ENCODE measurements at places on chromosomes 5 and 9.

- no peak for DNase-seq
Observed at GRCh38 chr5:39696672-39697398, 272.1 kb upstream of the DAB2 start.

DNA sequence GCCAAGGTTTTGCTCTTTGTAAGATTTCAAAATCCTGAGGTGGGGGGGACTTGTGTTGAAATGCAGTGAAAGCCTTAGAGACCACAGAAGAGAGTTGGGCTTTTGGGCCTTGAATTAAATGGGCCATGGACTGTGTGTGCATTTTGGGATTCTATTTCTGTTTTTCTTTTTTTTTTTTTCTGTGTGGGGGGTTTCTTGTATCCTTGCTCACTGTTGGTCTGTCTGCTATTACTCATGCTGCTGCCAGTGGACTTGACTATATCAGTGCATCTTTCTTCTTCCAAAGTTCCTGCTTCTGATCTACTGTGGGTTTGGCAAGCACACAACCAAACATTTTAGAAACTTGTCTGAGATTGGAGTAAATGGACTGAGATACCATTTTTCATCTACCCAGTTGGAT, 344.9 kb downstream of the ARL15 start:
- DNase-seq = peak; percentile 74

DNA sequence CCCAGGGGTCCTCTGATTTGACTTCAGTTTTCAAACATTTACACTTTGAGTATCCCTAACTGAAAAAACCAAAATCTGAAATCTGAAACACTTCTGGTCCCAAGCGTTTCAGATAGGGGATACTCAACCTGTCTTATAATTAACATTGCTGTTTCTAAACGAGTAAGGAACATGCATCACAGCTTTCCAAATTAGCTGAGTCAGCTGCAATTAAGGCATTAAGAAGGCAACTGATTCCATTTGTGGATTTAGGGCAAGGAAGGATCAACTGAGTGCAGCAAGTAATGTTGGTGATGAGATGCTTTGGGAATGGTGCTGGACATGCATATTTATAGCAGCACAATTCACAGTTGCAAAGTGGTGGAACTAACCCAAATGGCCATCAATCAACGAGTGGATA, 168.6 kb downstream of the ACER2 start:
- DNase-seq = no peak

GRCh38 chr9:120308495-120308894, 271.5 kb downstream of the CDK5RAP2 start:
- DNase-seq = no peak

DNA sequence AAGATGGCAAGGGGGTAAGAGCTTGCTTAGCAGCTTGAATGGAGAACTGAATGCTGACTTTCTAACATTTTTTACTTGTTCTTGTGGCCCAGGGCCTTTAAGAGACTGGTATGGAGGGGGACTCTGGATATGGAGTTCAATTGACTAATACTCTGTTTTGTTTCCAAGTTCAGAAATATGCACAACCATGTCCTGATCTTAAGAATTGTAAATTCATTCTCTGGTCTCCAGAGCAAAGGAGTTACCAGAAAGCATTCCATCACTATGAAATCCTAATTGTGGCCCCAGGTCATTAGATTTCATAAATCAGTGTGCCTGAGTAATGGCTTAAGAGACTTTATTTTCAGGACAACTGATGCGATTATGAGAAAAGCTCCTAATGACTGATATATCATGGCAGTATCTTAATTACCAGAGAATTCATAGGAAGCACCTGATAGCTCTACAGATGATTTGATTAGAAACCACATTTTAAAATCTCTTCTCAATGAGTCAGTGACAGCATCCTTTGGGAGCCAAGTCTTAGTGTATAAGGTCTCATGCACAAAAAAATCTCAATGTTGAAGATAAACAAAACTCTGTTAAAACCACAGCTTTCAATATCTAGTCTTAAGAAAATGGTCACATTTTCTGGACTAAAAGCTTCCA, 613.6 kb upstream of the KLF4 start:
- DNase-seq = peak; percentile 11

DNA sequence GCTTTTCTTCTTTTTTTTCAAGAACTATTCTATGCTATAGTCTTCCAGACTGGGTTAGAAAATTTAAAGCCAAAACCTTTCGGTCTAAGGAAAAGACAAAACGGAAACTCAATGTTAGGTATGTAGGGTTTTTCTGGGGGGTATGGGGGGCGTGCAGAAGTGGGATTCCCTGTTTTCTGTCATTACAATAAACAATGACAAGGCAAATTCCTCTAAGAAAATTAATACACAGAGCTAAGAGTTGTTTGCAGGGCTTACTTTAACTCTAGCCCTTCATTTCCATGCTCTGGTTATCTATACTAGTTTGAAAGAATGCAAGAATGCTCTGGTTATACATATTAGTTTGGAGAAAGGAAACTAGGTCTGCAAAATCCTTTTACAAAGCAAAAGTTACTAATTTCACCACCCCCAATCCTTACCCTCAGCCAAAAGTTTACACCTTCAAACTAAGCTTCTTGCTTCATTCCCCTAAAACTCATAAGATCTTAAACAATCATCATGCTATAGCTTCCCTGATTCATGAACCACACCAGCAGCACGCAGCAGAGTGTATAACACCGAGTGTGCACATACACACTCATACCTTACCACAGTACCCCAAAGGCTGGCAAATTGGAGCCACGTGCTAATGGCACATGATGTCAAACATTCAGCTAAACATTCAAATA, 89.1 kb upstream of the NR5A1 start:
- DNase-seq = no peak

DNA sequence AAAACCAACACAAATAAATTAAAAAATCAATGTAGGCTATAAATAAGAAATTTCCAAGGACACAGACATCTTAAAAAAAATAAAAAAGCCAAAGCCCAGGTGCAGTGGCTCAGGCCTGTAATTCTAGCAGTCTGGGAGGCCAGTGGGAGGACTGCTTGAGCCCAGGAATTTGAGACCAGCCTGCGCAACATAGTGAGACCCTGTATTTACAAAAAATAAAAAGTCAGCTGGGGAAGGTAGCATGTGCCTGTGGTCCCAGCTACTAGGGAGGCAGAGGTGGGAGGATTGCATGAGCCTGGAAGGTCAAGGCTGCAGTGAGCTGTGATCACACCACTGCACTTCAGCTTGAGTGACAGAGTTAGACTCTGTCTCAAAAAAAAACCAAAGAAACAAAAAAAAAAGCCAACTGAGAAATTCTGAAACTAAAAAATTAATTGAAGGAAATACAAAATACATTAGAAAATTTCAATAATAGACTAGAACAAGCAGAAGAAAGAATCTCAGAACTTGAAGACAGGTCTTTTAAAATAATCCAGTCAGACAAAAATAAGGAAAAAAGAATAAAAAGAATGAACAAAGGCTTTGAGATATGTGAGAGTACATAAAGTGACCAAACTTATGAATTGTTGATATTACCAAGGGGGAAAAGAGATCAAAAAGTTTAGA, 149.5 kb upstream of the PANK3 start:
- DNase-seq = no peak

- no peak for DNase-seq
Observed at GRCh38 chr5:167819406-167819805, 472.0 kb upstream of the WWC1 start.

DNA sequence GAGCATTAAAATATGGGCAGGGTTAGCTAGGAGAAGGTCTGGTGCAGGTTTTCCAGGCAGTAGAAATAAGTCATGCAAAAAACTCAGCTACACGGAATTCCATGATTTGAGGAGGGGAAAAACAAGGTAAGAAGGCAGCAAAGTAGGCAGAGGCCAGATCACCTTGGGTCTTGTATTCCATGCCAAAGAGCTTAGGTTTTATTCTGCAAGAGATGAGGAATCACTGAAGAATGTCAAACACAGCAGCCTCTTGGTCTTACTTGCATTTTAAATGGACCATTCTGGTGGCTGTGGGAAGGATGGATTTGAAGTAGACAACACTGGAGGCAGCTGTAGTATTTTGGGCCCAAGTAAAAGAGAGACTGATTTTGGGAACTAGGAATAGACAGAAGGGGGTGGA, 8.6 kb downstream of the TRPM3 start:
- DNase-seq = no peak

DNA sequence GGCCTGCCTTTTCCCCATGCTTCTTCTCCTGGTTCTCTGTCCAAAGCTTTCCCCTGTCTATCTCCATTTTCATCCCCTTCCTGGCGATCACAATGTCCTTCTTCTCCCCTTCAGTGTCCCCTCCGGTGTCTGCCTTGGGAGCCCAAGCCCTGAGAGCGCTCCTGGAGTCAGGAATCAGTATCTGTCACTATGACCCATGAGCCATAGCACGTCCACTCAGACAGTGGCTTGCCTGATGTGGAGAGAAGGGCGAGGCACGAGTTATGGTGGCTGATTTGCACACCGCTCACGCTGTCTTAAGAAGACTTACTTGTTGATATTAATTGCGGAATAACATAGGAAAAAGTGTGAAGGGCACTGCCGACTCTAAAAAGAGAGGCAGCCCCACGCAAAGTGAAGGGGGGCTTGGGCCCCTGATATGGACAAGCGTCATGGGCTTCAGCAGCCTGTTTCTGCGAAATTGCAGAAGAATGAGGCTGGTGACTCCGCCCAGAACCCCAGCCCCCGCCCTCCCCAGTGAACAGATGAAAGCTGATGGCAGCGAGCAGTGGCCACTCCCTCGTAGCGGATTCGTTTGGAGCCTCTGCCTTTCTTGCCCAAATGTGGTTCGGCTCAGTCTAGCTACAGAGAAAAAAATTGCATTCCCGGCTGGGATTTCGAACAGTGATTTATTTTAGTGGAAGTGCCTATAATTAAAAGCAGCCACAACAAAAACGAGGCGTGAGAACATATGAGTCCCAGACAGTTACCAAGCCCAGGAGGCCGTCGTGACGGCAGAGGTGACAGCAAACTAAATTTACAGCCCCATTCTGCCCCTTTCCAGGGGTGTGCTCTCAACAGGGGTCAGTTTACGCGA, 149.8 kb downstream of the ICE1 start:
- no peak for DNase-seq

DNA sequence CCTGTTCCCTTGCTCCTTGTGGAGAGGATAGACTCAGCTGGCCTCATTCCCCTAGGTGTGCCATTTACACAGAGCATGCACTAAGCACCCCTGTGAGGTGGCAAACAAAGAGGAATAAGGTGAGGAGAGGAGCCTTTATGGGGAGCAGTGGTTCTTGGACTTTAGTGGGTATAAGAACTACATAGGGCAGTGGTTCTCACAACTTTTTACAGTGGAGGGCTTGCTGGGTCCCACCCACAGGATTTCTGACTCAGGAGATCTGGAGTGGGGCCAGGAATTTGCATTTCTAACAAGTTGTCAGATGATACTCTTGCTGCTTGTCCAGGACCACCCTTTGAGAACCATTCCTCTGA, 42.0 kb downstream of the CSF1R start:
- DNase-seq = peak; percentile 65

- DNase-seq = no peak
Observed at GRCh38 chr9:33651125-33651524, 127.1 kb downstream of the ANKRD18B start.

DNA sequence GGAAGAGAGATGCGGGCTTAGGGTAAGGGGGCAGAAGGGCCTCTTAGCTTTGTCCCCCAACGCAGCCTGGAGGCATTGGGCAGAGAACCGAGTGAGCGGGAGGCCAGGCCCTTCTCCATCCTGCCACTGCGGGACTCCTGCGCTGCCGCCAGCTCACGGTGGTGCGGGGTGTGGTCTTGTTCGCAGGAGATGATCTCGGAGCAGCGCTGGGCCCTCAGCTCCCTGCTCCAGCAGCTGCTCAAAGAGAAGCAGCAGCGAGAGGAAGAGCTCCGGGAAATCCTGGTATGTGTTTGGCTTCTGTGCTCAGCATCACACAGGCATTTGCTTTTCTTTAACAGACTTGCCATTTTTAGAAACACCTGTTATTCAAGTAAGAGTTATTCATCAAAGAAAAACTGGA, 41.3 kb downstream of the LRSAM1 start:
- no peak for DNase-seq

GRCh38 chr5:133460172-133460758, 152.1 kb downstream of the FSTL4 start:
- DNase-seq = no peak

DNA sequence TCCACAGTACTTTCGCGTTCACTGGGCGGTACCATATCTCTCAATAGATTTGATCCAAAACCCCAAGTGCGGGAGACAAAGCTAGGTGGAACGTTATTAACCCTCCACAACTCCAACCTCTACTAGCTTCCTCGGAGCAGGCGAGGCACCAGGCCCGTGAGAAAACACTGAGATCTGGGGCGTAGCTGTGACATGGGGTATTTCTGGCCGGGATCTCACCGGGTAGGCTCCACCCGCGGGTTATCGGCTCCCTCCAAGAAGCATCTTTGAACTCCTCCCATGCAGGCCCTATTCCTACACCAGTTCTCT, 350 bp upstream of the SLC25A46 start:
- no peak for DNase-seq

GRCh38 chr9:35675732-35676392, 2.1 kb downstream of the CA9 start:
- no peak for DNase-seq

- no peak for DNase-seq
Observed at GRCh38 chr5:72459089-72459661, 48.0 kb downstream of the ZNF366 start.

DNA sequence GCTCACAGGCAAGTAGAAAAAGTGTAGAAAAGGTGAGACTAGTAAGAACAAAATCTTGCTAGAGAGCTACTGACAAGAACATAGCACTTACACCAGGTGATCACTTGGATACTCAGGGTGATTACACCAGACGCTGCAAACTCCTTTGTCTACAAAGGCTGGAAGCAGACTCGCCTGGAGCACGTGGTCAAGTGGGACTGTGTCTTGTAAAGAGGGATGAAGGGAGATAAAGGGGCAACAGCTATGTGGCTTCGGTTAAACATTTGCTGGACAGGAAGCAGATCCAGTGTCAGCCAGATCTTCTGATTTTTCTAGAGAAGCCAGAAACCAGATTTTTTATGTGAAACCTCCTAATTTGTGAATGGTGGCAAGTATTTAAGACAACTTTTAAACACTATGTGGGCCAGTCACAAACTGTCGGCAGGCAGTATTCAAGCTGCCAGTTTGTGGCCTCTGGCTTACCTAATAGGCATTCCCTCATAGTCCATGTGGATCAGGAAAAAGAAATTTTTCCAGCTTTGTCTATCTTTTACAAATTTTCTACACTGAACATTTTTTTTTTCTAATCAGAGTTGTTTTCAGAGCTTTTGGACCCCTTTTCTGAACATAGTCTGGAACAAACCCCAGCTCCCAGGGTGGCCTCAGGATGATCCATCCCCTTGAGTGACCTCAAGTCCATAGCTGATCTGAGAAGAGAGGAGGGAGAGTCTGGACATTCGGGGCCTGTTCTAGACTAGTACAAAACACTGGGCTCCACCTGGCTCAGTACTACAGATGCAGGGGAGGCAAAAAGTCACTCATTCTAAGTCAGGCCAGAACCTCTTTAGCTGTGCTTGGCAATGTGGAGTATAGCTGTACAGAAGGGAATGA, 262.9 kb downstream of the ARRDC3 start:
- DNase-seq = no peak

DNA sequence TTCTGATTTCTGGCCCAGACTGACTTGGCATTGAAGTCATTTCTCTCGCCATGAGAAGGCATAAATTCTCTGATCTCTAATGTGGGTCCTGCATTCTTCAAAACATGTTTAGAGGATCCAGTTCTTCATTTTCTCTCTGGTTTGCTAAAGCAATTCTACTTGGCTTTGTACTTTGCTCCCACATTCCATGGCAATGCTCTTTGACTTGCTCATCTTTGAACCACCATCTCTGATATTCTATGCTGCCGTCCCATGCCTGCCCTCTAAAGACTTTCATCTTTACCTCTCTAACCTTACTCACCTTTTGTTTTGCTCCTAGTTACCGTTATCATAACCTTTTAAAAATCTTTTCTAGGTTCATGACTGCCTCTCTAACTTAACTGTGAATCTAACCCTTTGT, 366.9 kb downstream of the KIF4B start:
- DNase-seq = no peak

GRCh38 chr5:148995791-148996190, 67.1 kb downstream of the SH3TC2 start:
- DNase-seq = no peak

All from fibroblast of skin of left biceps (primary cell).